Stimulated activated CD4-positive, alpha-beta T cell treated with anti-CD3 and anti-CD28 coated beads, Interleukin-1b, Interleukin-23, amount 100 ng/mL, for 4 hours (primary cell): ENCODE measurements at places on chromosomes 1 and 21.

DNA sequence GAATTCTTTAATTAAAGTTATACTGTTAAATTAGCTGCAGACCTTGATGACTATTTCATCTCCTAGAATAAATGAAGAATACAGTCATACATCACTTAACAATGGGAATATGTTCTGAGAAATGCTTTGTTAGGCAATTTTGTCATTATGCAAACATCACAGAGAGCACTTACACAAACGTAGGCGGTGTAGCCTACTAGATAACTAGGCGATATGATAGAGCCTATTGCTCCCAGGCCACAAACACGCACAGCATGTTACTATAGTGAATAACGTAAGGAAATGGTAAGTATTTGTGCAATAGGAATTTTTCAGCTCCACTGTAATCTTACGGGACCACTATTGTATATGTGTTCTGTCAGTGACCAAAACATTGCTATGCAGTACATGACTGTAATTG is 37.6 kb upstream of the DESI2 start:
- no peak for DNase-seq

- DNase-seq, result no peak
Observed at GRCh38 chr1:201488830-201489589, 17.9 kb downstream of the CSRP1 start.

DNA sequence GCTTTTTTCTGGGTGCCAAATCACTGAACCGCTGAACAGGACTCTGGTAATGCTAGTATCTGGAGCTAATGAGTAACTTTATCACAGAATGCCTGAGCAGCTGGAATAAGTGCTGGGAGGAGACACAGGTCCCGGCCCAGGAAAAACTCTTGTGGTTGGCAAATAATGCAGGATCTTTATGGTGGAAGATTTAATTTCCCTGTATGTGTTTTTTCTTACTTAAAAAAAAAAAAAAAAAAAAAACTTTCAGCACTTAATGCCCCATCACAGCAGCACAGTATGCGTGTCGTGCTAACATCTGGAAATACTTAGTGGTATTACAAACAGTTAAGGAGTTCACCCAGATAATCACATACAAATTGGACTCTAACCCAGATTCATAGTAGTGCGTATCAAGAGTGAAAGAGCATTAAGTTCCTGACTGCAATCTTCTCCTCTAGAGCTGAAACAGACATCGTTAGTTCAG is 220.7 kb downstream of the TOMM20 start:
- DNase-seq, result no peak

DNA sequence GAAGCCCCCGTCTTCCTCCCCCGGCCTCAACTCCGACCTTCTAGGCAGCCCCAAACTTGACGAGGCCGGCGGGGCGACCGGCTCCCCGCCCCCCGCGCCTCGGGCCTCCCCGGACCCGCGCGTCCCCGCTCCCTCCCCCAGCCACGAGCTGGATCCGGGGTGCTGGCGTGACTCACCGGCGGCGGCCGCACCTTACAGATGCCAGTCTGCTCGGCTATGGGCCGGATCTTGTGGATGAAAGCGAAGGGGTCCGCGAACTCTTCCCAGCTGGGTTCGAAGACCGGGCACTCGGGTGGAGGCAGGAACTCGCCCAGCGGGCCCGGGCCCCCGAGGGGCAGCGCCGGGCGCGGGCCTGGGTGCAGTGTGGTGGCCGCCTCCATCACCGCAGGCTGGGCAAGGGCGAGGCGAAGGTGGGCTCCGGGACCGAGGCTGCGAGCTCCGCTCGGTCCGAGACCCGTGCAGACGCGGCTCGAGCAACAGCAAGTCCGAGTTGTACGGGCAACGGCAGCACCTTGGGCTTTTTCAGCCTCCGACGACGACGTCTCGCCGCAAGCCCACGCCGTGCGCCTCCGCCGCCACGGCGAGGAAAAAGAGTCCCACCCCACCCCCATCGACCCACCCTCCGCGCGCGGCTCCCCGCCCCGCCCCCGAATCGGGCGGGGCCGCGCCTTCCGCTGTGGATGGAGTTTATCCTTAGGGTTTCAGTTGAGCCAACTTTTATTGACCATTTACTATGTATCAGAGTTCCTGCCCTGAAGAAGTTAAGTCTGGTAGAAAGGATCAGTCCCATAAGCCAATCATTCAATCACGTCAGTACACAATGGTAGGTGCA is at the start of gene KDM5B:
KDM5B (minus strand) TSS at position 496 of the 832 bp plus-strand sequence; CDS start at position 380, 116 bp downstream.
- DNase-seq, result peak; percentile 55

DNA sequence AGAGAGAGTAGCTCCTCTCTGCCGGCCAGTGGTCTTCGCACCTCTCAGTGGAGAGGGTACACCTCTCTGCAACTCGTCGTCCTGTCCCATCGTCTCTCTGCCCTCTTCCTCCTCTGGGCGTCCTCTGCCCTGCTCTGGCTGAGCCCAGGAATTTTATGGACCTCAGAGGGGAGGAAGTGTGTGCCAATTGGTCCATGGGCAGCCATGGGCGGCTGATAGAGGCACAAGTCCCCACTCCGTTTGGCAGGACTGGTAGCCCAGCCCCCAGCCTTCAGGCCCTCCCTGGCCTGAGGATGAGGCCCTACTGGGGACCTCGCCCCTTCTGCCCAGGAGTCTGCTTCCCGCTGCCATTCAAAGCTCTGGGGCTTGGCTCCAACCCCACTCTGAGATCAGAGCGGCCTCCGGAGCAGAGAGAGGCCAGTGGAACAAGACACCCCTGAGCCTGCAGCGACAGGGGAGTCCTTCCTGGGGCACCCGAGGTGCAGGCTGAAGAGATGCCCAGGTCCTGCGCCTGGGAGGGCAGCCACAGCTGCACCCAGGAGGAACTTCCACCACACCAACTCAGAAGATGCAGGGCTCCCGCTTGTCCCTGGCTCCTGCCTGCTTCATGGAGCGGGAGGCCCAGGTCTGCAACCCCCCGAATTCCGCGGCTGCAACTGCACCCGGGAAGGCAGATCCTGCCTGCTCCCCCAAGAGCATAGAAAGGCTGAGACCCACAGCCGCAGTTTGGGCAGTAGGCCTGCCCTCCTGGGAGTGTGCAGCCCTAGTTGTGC is 659.9 kb downstream of the KCNT2 start:
- DNase-seq, result no peak
